B cell (primary cell): ENCODE measurements at places on chromosomes 6 and 20. TPM values are rescaled to one million over a fixed set of nuclear protein-coding genes. Genes with fewer than 3 reads are reported as not detected.

- H3K36me3 ChIP-seq: peaks cover 36% of the 10 kb centered on the region
- no peak overlapping the region for H3K27ac ChIP-seq
- H3K4me1 ChIP-seq: peaks cover 62% of the 10 kb centered on the region
- peak overlapping the region; percentile 87 for H3K4me3 ChIP-seq
- no peaks in the 10 kb centered on the region for H3K27me3 ChIP-seq
- DNase-seq: peak; percentile 48
Measured at GRCh38 chr6:31353384-31353945, 3.5 kb downstream of the HLA-B start.

BPI gene
- total RNA-seq: 0.44 TPM in 1 of 2 replicates, not detected in the other

- H3K27ac ChIP-seq: no peak overlapping the region
- peaks cover 16% of the 10 kb centered on the region for H3K36me3 ChIP-seq
- H3K4me1 ChIP-seq: peaks cover 37% of the 10 kb centered on the region
- H3K4me3 ChIP-seq: no peak overlapping the region
Measured at GRCh38 chr6:111721753-111722154, 116.1 kb upstream of the TRAF3IP2 start.

DNA sequence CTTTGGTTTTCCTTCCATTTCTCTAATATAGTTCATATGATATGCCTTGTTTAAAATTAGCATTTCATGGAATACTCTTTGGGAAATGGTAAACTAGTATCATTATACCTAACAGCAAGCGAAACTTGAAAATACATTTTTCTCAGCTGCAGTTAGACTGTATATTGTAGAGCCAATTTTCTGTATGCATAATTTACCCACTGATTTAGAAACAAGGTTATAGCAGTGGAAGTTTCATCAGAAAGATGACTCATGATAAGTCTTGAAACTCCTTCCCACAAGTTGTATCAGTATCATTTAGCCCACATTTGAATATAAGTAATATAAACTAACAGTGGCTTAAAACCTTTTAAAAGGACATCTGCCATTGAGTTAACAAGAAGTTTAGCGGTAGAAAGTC lies 164.8 kb upstream of the BMP5 start:
- no peak overlapping the region for H3K4me3 ChIP-seq
- no peaks in the 10 kb centered on the region for H3K27me3 ChIP-seq
- H3K36me3 ChIP-seq: no peaks in the 10 kb centered on the region
- H3K4me1 ChIP-seq: no peaks in the 10 kb centered on the region
- no peak for DNase-seq
- H3K27ac ChIP-seq: no peak overlapping the region

NXT1 gene
- total RNA-seq: 21.4 and 22.5 TPM in 2 replicates

GRCh38 chr6:150352321-150353296 lies 16.2 kb upstream of the IYD start:
- H3K36me3 ChIP-seq: no peaks in the 10 kb centered on the region
- H3K4me3 ChIP-seq: no peak overlapping the region
- no peak overlapping the region for H3K27ac ChIP-seq
- H3K27me3 ChIP-seq: no peaks in the 10 kb centered on the region
- H3K4me1 ChIP-seq: peaks cover 4% of the 10 kb centered on the region

MAPK13 gene
- total RNA-seq: 18.0 and 20.6 TPM in 2 replicates

CD83 gene
- total RNA-seq: 332 and 339 TPM in 2 replicates

DNA sequence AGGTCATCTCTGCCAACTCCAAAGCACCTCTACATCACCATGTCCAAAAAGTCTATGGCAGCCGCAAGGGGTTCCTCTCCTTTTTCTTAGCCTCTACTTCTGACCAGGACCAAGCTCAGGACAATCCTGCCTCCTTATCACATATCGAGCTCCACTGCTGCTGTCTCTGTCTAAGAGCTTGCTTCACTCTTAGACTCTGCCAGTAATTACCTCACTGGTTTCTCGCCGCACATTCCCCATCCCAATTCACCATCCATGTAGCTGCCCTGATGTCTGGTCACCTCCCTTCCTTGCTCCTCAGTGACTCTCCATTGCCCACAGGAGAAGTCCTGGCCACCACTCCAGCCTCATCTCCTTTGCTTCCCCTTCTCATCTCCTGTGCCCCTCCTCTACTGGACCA lies 24.1 kb upstream of the PI16 start:
- H3K27ac ChIP-seq: no peak overlapping the region
- no peaks in the 10 kb centered on the region for H3K4me1 ChIP-seq
- no peaks in the 10 kb centered on the region for H3K36me3 ChIP-seq
- DNase-seq: no peak

DNA sequence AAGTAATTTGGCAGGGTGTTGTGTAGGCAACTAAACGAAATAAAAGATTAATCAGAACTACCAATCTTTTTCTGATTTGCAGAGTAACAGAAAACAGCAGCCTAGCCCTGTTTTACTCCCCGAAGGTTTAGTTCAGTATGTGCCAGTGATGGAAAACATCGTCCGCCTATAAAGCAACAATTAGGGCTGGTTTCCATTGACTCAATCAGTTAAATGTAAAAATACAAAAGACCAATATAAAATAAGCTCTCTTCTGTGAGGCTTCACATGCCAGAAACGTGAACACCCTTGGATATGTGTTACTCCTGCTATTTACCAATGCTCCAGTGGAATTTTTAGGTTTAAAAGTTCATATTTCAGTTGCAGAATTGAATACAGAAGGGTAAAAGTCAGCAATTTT lies 210.5 kb upstream of the RSPO3 start:
- no peak overlapping the region for H3K4me3 ChIP-seq
- no peaks in the 10 kb centered on the region for H3K27me3 ChIP-seq
- no peaks in the 10 kb centered on the region for H3K4me1 ChIP-seq

DNA sequence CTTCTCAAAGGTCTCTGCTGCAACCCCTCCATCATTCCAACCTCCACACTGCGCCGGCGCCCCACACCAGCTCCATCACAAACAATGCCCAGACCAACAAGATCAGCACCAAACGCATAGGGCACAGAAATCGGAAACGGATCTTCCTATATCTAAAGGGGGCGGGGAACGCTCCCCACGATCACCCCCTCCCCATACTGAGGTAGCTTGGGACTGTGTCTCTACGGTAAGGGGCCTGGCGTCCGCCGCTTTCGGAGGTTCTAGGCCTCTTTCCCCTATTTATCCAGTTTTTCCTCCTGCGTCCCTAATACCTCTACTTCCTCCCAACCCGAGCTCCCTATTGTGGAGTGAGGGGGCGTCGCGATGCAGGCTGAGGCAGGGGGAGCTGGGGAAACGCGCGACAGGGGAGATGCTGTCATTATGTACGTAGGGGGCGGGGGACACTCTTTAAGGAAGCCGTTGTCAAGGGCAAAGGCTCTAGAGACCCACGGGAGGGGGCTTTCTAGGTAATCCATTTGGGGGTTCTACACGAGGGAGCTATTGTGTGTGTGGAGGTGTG lies 909 bp downstream of the DNAAF9 start:
- H3K4me1 ChIP-seq: peaks cover 19% of the 10 kb centered on the region
- peak overlapping the region; percentile 63 for H3K4me3 ChIP-seq
- H3K27me3 ChIP-seq: no peaks in the 10 kb centered on the region
- no peaks in the 10 kb centered on the region for H3K36me3 ChIP-seq
- no peak for DNase-seq
- H3K27ac ChIP-seq: peak overlapping the region; percentile 4

PRDM13 gene
- total RNA-seq: not detected in 2 replicates

GRCh38 chr6:140050101-140050995 lies 675.9 kb upstream of the CITED2 start:
- H3K36me3 ChIP-seq: no peaks in the 10 kb centered on the region
- H3K4me1 ChIP-seq: no peaks in the 10 kb centered on the region
- no peak overlapping the region for H3K4me3 ChIP-seq

- no peak overlapping the region for H3K4me3 ChIP-seq
- no peaks in the 10 kb centered on the region for H3K36me3 ChIP-seq
- peaks cover 5% of the 10 kb centered on the region for H3K27me3 ChIP-seq
Measured at GRCh38 chr6:2579241-2579761, 171.4 kb downstream of the MYLK4 start.

- H3K4me1 ChIP-seq: peaks cover 20% of the 10 kb centered on the region
- H3K27me3 ChIP-seq: no peaks in the 10 kb centered on the region
- H3K4me3 ChIP-seq: no peak overlapping the region
- no peaks in the 10 kb centered on the region for H3K36me3 ChIP-seq
- no peak overlapping the region for H3K27ac ChIP-seq
- DNase-seq: no peak
Measured at GRCh38 chr6:25413207-25413905, 134.2 kb downstream of the CARMIL1 start.

GRCh38 chr6:158249340-158249836 lies 62.9 kb upstream of the TULP4 start:
- peaks cover 5% of the 10 kb centered on the region for H3K4me1 ChIP-seq
- H3K27me3 ChIP-seq: no peaks in the 10 kb centered on the region
- DNase-seq: no peak
- H3K4me3 ChIP-seq: no peak overlapping the region
- peaks cover 2% of the 10 kb centered on the region for H3K36me3 ChIP-seq

DNA sequence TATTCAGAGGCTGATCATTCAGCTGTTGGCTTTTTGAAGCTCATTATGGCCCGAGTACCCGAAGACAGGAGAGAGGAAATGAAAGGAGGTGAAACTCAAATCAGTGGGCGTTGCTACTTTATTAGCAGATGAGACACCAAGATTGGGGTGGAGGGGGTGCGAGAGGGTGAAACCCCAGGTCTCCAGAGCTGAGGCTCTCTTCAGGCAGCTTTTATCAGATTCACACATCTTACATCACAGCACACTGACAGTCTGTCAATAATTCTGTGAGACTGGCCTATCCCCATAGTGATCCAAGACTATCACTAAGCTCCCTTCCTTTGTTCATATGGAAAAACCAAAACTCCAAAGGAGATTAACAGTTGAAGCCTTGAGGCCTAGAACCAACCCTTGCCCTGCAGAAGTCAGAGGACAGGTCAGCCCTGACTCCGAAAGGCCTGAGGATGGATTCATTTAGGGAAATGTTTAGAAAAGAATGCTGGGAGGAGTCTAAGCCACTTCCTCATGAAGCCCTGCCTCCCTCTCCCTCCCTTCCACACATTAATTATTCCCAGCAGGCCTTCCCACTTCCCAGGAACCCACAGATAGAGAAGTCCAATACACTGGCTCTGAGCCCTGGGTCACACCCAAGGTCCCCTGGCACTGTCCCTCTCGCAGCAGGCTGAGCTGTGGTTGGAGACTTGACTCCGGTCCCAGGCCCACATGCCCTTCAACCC lies 23.2 kb downstream of the TRERF1 start:
- no peaks in the 10 kb centered on the region for H3K36me3 ChIP-seq
- no peaks in the 10 kb centered on the region for H3K27me3 ChIP-seq
- no peak overlapping the region for H3K27ac ChIP-seq
- DNase-seq: peak; percentile 26
- no peak overlapping the region for H3K4me3 ChIP-seq

- no peak overlapping the region for H3K4me3 ChIP-seq
- H3K27ac ChIP-seq: no peak overlapping the region
- no peaks in the 10 kb centered on the region for H3K36me3 ChIP-seq
- H3K4me1 ChIP-seq: no peaks in the 10 kb centered on the region
- H3K27me3 ChIP-seq: no peaks in the 10 kb centered on the region
- no peak for DNase-seq
Measured at GRCh38 chr6:90892271-90892670, 305.4 kb upstream of the MAP3K7 start.

DNA sequence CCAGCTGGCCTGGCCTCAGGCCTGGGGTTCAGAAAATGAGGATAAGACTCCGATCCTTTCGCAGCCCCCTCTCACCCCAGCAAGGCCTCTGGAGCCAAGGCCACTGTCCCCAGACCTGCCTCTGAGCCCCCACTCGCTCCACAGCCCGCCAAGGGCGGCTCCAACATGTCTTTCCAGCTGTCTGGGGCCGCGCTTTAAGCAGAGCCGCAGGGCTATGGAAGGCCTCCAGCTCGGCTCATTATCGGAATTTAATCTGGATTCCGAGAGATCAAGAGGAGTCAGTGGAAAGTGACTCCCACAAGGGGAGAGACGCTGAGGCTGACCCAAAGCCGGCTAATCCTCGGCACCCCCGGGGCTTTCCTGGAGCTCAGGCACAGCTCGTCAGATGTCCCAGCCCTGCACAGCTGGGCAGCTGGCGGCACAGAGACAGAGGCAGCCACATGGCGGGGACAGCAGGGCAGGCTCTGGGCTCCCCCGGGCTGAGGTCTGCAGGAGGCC lies 41.8 kb downstream of the BMP7 start:
- H3K4me3 ChIP-seq: no peak overlapping the region
- H3K27ac ChIP-seq: no peak overlapping the region
- H3K36me3 ChIP-seq: no peaks in the 10 kb centered on the region
- H3K27me3 ChIP-seq: no peaks in the 10 kb centered on the region

DNA sequence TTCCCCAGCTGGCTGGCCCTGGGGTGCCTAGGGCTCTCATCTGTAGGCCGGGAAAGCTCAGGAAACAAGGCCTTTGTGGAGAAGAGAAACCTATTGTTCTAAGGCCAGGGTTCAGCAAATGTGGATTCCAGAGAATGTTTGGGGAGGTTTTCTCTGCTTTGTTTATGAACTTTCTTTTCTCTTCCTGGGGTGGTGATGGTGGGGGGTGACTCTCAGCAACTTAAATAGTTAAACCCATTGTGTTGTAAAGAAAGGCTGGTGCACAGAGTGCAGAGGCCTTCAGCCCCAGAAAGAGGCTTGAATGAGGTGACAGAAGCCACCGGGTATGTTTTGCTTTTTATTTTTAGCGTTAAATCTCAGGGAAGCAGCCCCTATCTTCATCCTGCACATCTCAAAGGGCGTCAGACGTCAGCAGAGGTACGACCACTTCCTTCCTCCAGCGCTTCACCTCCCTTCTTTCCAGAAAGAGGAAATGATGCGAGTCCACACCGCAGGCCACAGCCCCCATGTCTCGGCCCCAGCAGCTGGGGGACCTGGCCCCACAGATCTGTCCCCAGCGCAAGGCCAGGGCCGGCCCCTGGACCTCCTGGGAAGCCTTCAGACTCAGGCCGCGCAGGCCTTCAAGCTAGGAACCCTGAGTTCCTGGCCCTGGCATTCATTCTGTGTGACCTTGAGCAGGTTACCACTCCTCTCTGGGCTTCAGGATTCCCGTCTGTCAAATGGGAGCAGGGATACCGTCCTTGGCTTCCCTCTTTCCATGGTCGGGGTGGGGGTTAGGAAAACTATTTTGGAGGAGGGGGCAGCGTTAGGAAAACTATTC lies 605 bp upstream of the PPP1R16B start:
- peak overlapping the region; percentile 99 for H3K27ac ChIP-seq
- peaks cover 48% of the 10 kb centered on the region for H3K4me1 ChIP-seq
- no peaks in the 10 kb centered on the region for H3K36me3 ChIP-seq
- H3K27me3 ChIP-seq: no peaks in the 10 kb centered on the region
- DNase-seq: peak; percentile 90
- peak overlapping the region; percentile 99 for H3K4me3 ChIP-seq

SUPT3H gene
- 12.4 and 14.1 TPM in 2 replicates for total RNA-seq

TDRD6 gene
- total RNA-seq: not detected in 2 replicates

- no peaks in the 10 kb centered on the region for H3K36me3 ChIP-seq
- H3K27me3 ChIP-seq: peaks cover 6% of the 10 kb centered on the region
- DNase-seq: peak; percentile 65
- H3K4me1 ChIP-seq: peaks cover 30% of the 10 kb centered on the region
- H3K4me3 ChIP-seq: no peak overlapping the region
Measured at GRCh38 chr20:21395666-21396598, 1.4 kb downstream of the NKX2-4 start.

TBXT gene
- total RNA-seq: not detected in 2 replicates
